ENCODE measurements at places on chromosomes 1 and 21. TPM values are rescaled to one million over a fixed set of nuclear protein-coding genes. Genes with fewer than 3 reads are reported as not detected.

The TTC39A gene
- 0.53 TPM for total RNA-seq

DNA sequence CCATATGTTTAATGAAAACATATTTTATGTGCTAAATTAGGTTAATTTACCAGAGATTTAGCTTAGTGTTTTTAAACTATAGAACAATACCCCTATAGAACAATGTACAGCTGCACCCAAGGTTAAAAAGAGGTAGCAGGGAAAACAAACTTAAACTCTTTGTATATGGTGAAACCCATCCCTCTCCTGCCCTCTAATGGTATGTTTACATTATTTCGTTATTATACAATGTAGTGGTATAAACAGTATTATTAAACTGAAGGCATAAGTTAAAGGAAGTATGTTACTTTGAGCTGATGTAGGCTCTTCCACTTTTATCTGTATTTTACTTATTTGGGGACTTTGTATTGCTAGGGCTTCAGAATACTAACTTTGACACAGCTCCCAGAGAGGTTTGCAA, 16.7 kb upstream of the ZYG11A start:
- no peak overlapping the region for H3K4me3 ChIP-seq
- peaks cover 10% of the 10 kb centered on the region for H3K36me3 ChIP-seq
- no peaks in the 10 kb centered on the region for H3K4me1 ChIP-seq
- no peak for DNase-seq
- H3K27ac ChIP-seq, result no peak overlapping the region

The RNU1-2 gene
- total RNA-seq, result 2,231 TPM

The OR2T33 gene
- 0.27 TPM for total RNA-seq

- H3K4me1 ChIP-seq, result no peaks in the 10 kb centered on the region
- no peak for DNase-seq
- no peak overlapping the region for H3K27ac ChIP-seq
- peaks cover 71% of the 10 kb centered on the region for H3K36me3 ChIP-seq
Observed at GRCh38 chr1:100377590-100378361, 25.5 kb downstream of the CDC14A start.

GRCh38 chr1:61591351-61591750, 133.6 kb downstream of the TM2D1 start:
- no peak overlapping the region for H3K27ac ChIP-seq

The MXRA8 gene
- total RNA-seq, result 9.1 TPM

- H3K4me1 ChIP-seq, result no peaks in the 10 kb centered on the region
- H3K4me3 ChIP-seq, result no peak overlapping the region
- DNase-seq, result no peak
- H3K36me3 ChIP-seq, result no peaks in the 10 kb centered on the region
Observed at GRCh38 chr1:18726368-18726767, 95.7 kb downstream of the PAX7 start.

The ENTREP3 gene
- 41.8 TPM for total RNA-seq

The DLGAP3 gene
- 0.07 TPM for total RNA-seq

The G0S2 gene
- total RNA-seq, result 37.4 TPM

The GUCA2A gene
- total RNA-seq, result not detected

DNA sequence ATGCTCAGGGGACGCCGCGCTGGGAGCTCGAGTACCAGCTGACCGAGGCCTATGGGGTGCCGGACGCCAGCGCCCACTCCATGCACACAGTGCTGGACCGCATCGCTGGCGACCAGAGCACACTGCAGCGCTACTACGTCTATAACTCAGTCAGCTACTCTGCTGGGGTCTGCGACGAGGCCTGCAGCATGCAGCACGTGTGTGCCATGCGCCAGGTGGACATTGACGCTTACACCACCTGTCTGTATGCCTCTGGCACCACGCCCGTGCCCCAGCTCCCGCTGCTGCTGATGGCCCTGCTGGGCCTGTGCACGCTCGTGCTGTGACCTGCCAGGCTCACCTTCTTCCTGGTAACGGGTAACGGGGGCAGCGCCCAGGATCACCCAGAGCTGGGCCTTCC, 1.3 kb upstream of the XKR8 start:
- no peak overlapping the region for H3K4me3 ChIP-seq
- DNase-seq, result no peak
- no peaks in the 10 kb centered on the region for H3K36me3 ChIP-seq
- no peak overlapping the region for H3K27ac ChIP-seq
- peaks cover 2% of the 10 kb centered on the region for H3K27me3 ChIP-seq

GRCh38 chr1:27658951-27659496, 13.0 kb downstream of the IFI6 start:
- peaks cover 32% of the 10 kb centered on the region for H3K4me1 ChIP-seq
- no peaks in the 10 kb centered on the region for H3K27me3 ChIP-seq
- peak overlapping the region; percentile 46 for H3K4me3 ChIP-seq

DNA sequence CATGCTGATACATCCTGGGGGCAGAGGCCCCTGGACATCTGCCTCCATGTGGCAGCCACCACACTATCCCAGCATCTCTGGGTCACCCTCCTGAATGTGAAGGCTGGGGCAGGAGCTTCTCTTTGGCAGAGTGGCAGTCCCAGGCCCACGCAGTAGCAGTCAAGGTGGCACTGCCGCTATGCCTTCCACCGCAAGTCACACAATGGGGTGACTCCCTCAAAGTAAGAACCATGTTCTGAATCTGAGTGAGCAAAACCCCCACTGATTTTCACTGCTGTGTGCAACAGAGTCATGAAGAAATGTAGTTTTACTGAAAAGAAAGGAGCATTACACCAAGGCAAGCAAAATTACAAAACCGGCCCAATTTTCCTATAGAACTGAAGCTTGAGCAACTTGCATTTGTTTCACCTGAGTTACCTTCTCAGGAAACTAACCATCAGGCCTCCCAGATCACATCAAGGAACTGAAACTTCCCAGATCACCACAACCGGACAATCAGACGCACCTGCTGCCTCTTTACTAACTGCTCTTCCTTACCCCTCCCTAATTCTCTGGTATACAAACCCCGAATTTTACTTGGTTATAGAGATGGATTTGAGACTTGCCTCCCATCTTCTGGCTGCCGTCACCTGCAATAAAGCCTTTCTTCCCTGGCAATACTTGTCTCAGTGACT, 102.6 kb downstream of the PCP4 start:
- no peaks in the 10 kb centered on the region for H3K4me1 ChIP-seq
- DNase-seq, result no peak
- H3K4me3 ChIP-seq, result no peak overlapping the region
- no peak overlapping the region for H3K27ac ChIP-seq

- no peaks in the 10 kb centered on the region for H3K27me3 ChIP-seq
- DNase-seq, result no peak
- peaks cover 8% of the 10 kb centered on the region for H3K4me1 ChIP-seq
- H3K36me3 ChIP-seq, result peaks cover 48% of the 10 kb centered on the region
Observed at GRCh38 chr1:101025283-101025656, 314 bp downstream of the DPH5 start.

- no peaks in the 10 kb centered on the region for H3K36me3 ChIP-seq
- H3K4me1 ChIP-seq, result no peaks in the 10 kb centered on the region
- H3K27me3 ChIP-seq, result peaks cover 21% of the 10 kb centered on the region
- no peak overlapping the region for H3K27ac ChIP-seq
Observed at GRCh38 chr1:67793562-67793961, 39.7 kb downstream of the GNG12 start.

DNA sequence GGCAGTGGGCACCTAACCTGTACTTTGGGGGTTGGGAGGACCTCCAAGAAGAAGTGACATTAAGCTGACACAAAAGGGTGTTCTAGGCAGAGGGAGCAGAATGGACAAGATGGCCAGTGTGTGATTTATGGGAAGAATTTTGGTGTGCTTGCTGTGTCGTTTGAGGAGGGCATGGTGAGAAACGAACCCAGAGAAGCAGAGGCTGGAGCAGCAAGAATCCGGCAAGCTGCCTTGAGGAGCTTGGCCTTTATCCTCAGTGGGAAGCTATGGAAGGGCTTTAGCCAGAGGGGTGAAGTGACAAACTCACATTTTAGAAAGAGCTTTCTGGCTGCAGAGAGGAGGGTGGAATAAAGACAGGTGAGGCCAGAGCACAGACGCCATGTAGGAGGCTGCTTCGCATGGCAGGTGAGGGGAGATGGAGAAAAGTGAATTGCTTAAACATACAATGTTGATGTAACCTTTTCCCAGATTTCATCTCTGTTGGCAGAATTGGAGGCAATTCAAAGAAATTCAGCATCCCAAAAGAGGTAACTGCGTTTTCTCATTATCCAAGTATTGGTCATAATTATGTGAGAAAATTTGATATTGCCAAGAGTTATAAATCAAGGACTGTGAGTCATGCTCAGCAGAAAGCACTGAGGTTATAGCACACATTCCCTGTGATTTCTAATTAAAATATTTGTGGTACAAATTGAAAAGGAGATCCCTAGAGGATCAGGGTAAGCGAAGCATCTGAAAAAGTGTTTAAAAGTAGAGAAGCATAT, 26.5 kb downstream of the TRIM45 start:
- H3K4me3 ChIP-seq, result no peak overlapping the region
- H3K27me3 ChIP-seq, result no peaks in the 10 kb centered on the region
- DNase-seq, result no peak
- no peak overlapping the region for H3K27ac ChIP-seq

DNA sequence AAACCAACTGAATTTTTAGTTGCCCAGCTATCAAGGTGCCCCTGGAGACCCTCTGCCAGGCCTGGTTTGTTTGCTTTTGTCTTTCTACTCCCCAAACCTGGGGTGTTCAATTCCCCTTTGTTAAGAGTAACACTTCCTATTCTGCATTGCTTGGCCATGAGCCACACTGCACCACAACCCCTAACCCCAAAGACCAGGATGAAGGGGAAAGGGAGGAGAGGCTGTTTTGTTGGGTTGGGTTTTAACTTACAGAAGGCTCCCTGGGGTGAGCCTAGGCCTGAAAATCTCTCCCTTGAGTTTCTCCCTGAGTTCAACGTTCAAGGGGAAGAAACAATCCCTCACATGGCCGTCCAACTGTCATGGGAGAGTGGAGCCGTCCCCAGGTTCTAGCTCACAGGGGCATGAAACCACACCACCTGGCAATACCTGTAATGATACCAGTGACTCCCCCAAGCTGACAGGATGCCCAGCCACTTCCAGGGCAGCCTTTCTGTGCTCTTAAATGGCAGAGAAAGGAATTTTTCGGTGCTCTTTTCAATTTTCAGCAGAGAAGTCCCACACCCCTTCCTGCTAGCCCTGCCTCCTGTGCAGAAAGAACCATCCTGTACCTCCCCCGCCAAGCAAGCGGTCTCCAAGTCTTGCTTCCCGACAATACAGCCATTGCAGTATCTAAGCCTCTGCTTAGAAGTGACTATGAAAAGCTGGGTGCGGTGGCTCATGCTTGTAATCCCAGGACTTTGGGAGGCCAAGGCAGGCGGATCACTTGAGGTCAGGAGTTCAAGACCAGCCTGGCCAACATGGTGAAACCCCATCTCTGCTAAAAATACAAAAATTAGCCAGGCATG, 14.9 kb downstream of the SLC45A3 start:
- H3K4me1 ChIP-seq, result peaks cover 11% of the 10 kb centered on the region
- no peak overlapping the region for H3K27ac ChIP-seq
- no peak for DNase-seq
- no peak overlapping the region for H3K4me3 ChIP-seq

The CD1D gene
- total RNA-seq, result 0.07 TPM

- H3K4me3 ChIP-seq, result no peak overlapping the region
- no peaks in the 10 kb centered on the region for H3K27me3 ChIP-seq
Observed at GRCh38 chr1:216750031-216750627, 26.9 kb upstream of the ESRRG start.

GRCh38 chr1:232422898-232423297, 207.0 kb downstream of the SIPA1L2 start:
- no peaks in the 10 kb centered on the region for H3K36me3 ChIP-seq
- no peaks in the 10 kb centered on the region for H3K4me1 ChIP-seq
- no peak overlapping the region for H3K4me3 ChIP-seq
- no peaks in the 10 kb centered on the region for H3K27me3 ChIP-seq
- no peak overlapping the region for H3K27ac ChIP-seq

- peaks cover 16% of the 10 kb centered on the region for H3K36me3 ChIP-seq
- DNase-seq, result no peak
- peaks cover 26% of the 10 kb centered on the region for H3K4me1 ChIP-seq
- H3K4me3 ChIP-seq, result no peak overlapping the region
- no peak overlapping the region for H3K27ac ChIP-seq
Observed at GRCh38 chr1:21648791-21649190, 20.4 kb downstream of the RAP1GAP start.

DNA sequence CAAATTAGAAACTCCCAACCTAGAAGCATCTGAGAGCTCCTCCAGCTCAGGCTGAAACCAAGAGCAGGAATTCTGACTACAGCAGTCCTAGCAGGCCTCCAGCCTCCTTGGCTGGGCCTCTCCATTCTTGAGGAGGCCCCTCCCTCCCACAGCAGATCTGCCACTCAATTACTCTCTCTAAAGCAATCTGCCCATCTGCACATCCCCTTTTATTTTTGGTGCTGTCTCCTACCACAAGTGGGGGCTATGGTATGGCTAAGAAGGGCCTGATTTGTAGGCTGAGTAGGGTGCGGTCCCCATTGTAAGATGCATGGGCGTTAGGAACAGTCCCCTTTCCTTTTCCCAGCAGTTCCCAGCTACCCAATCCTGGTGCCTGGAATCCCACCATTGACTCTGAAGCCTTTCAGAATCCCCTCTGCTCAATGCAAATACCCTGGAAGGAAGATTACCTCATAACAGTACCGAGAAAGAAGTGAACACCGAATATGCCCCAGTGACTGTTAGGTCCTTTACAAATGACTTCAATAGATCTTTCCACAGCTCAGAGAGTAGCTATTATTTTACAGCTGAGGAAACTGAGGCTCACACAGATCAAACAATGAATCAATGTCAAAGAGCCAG, 11.6 kb upstream of the TTC39A start:
- no peak overlapping the region for H3K4me3 ChIP-seq
- no peaks in the 10 kb centered on the region for H3K27me3 ChIP-seq
- no peak overlapping the region for H3K27ac ChIP-seq
- H3K4me1 ChIP-seq, result no peaks in the 10 kb centered on the region

The C1orf87 gene
- total RNA-seq, result not detected

The RBP7 gene
- total RNA-seq, result not detected

- no peak overlapping the region for H3K4me3 ChIP-seq
- peaks cover 11% of the 10 kb centered on the region for H3K27me3 ChIP-seq
- H3K4me1 ChIP-seq, result peaks cover 4% of the 10 kb centered on the region
- no peaks in the 10 kb centered on the region for H3K36me3 ChIP-seq
Observed at GRCh38 chr21:38293765-38294164, 37.0 kb downstream of the KCNJ15 start.

- no peak overlapping the region for H3K4me3 ChIP-seq
- H3K36me3 ChIP-seq, result no peaks in the 10 kb centered on the region
- H3K27me3 ChIP-seq, result peaks cover 23% of the 10 kb centered on the region
- H3K27ac ChIP-seq, result no peak overlapping the region
- H3K4me1 ChIP-seq, result peaks cover 6% of the 10 kb centered on the region
- no peak for DNase-seq
Observed at GRCh38 chr1:33295023-33295422, 25.9 kb downstream of the A3GALT2 start.

GRCh38 chr1:20666804-20667203, 5.6 kb upstream of the DDOST start:
- H3K36me3 ChIP-seq, result no peaks in the 10 kb centered on the region
- peaks cover 19% of the 10 kb centered on the region for H3K4me1 ChIP-seq
- peak; percentile 81 for DNase-seq
- H3K27me3 ChIP-seq, result peaks cover 4% of the 10 kb centered on the region
- H3K4me3 ChIP-seq, result no peak overlapping the region

The HUNK gene
- total RNA-seq, result not detected

All from K562 (cell line).